Foreskin fibroblast (primary cell): ENCODE measurements at places on chromosomes 1 and 21.

DNA sequence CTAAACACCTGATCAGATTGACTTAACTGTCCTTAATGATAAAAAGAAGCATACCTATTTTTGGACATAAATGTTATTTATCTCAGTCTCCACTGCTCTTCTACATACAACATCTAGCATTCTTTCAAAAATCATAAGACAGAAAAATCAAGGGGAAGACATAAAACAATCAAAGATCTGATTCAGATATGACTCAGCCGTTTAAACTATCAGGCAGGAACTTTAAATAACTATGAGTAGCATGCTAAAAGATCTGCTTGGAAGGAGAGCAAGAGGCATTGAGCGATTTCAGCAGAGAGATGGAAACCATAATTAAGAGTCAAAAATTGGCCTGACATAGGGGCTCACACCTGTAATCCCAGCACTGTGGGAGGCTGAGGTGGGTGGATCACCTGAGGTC lies 27.2 kb upstream of the SLC22A15 start:
- DNase-seq, result peak; percentile 13

GRCh38 chr21:30104241-30104640 lies 62.4 kb downstream of the CLDN17 start:
- no peak for DNase-seq

DNA sequence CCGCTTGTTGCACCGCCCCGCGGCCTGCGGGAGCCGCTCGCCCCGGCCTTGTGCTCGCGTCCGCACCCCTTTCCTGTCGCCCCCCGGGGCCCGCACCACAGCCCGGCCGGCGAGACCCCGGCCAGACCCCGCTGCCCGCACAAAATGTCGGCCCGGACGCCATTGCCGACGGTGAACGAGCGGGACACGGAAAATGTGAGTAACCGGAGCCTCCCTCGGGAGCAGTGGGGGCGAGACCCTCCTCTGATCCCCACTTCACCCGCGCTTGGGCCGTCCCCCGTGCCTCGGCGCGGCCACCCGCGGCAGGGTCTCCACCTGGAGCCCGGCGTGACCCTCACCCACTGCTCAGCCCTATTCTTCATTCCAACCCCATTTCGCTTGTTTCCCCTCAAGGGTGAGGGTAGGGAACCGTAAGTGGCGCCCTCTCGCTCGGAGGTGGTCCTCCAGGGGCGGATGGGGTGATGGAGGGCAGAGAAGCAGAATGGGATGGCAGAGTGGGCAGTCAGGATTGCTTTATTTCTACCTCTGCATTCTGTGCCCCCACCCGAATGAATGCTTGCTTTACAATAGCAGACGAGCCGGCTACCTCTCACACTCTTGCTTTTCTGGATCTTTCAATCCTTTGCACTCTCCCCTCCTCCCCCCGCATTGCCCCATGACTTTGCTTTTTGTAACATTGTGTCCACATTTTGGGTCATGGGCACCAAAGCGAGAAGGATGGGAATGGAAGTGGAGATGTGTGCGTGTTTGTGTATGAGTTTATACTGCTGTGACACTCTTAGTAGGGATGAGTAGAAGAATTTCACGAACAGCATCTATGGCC lies 954 bp downstream of the MARK1 start:
- peak; percentile 30 for DNase-seq

- peak; percentile 58 for DNase-seq
Measured at GRCh38 chr1:53543778-53544695, 84.8 kb downstream of the DMRTB1 start.

DNA sequence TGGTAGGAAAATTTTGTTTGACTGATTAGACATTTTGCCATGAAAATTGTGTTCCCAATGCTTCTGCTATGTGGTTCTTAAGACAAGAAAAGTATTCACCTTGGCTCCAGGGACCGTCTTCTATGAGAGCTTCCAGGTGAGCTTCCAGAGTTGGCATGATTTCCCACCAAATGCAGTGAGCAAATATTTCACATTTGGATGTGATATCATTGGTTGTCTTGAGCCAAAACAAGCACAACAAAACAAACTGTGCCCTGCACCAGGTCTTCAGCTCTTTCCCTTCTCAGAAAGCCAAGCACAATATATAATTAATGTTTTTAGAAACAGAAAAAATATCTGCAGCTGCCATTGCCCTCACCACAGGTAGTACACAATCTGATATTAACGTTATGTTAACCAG lies 1009.0 kb downstream of the PLA2G4A start:
- no peak for DNase-seq
